ENCODE measurements at places on chromosomes 7 and 10.
A peak's percentile ranks its signal among the peaks of the same experiment; 100 is the strongest.

GRCh38 chr10:1715821-1716220 is 21.5 kb downstream of the ADARB2 start:
- no peak for DNase-seq

GRCh38 chr7:16345979-16346958 is 75.1 kb downstream of the CRPPA start:
- no peak for DNase-seq

DNA sequence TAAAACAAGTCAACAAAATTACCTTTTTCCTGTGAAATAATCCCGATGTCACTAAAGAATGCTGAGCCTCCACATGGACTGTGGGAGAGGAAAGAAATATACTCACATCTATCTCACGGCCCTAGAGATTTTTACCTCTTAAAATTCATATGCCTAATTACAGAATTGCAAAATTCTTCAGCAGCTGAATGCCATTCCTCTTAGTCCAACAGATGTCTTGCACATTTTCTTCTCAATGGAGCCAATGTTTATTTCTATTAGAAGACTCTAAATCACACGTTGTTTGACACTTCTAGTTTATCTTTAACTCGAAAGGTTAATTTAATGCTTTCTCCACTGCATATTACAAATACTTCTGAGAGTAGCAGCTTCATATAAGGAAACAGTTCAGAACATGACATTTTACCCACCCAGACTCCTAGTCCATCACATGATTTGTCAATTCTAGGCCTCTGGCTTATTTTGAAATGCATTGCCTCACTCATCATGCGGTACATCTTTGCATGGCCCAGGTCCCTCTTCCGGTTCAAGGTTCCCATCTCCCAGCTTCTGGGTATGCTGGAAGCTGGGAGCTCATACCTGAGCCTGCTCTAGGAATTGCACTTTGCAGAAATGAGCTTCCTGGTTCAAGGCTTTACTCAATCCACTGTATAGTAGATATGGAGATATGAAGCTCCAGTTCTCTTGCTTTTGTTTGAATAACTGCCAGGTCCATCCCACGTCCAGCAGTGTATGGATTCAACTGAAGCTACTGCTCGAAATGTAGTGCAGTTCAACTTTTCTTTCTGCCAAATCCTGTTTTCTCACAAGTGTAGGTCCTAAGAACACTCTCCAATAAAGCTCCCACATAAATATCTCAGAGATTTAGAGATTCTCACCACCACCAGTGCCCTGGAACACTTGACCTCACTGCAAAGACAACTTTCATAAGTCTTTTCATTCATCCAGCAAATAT is 306.2 kb downstream of the GPR37 start:
- DNase-seq = no peak

DNA sequence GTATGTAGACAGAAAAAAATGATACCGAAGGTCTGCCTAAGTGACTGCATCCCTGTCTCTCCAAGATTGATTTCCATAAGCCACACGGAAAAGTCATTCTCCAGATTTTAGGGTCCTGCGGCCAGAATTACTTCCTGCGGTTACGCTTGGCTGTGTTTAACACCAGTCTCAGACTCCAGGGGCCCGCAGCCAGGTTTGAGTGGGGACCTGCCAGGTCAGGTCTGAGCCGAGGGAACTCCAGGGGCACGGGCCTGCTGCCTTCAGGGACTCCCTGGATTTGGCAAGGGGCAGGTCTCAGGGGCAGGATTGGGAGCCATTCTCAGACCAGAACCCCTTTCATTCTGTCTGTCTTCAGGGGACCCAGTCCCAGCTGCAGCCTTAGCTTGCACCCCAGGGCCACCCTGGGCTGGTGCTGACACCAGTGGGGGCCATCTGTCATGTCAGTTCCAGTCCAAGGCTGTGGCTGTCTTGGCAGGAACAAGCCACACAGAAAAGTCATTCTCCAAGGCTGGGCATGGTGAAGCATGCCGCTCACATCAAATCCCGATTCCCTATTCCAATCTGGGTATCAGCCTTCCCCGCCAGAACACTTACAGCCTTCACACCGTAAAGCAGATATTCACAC is 39.0 kb downstream of the TMEM120A start:
- DNase-seq = no peak

GRCh38 chr7:101858437-101859385 is 41.3 kb downstream of the CUX1 start:
- DNase-seq = no peak

GRCh38 chr7:137635874-137636273 is 210.9 kb downstream of the DGKI start:
- DNase-seq = no peak

- DNase-seq = no peak
These were observed 149.5 kb downstream of the SLC16A9 start for GRCh38 chr10:59560161-59560560.

DNA sequence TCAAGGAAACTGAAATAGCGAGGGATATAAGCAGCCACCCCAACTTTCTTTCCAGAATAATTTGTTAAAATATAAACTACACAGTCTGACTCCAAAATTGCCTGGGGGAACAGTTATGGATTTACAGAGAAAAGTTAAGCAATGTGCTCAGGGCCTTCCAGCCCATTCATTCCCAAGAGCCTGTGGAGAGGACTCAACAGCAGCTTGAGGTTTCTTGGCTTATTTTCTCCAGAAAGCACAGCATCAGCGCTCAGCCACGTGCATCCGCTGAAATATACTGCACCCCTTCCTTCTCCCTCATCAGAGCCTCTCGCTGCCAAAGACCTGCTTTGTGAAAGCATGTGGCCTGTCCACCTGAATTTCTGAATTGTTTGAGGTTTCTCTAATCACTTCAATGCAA is 375.2 kb upstream of the VWC2 start:
- no peak for DNase-seq

- DNase-seq = no peak
These were observed 102.1 kb downstream of the GAD2 start for GRCh38 chr10:26318672-26319071.

GRCh38 chr7:136998495-136998894 is 130.0 kb downstream of the CHRM2 start:
- DNase-seq = no peak

DNA sequence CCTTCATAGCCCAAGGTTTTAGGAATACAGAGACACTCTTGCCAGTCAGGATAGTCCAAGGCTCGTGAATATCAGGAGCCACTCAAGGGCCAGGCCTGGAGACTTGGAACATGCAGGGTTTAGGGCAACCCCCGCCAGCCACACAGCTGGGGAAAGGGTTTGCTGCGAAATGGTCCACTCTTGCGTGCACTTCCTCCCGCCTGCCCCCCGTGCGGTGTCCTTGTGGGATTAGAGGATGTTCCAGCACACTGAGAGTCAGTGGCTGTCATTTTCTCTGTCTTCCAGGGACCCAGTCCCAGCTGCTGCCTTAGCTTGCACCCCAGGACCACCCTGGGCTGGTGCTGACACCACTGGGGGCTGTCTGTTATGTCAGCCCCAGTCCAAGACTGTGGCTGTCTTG is 38.5 kb downstream of the POR start:
- DNase-seq = no peak

- no peak for DNase-seq
These were observed 6.5 kb upstream of the NANOS1 start for GRCh38 chr10:119022846-119023552.

GRCh38 chr7:44985900-44986217 is 7.0 kb upstream of the MYO1G start:
- no peak for DNase-seq

- no peak for DNase-seq
These were observed 1.8 kb downstream of the PFKP start for GRCh38 chr10:3068968-3069737.

DNA sequence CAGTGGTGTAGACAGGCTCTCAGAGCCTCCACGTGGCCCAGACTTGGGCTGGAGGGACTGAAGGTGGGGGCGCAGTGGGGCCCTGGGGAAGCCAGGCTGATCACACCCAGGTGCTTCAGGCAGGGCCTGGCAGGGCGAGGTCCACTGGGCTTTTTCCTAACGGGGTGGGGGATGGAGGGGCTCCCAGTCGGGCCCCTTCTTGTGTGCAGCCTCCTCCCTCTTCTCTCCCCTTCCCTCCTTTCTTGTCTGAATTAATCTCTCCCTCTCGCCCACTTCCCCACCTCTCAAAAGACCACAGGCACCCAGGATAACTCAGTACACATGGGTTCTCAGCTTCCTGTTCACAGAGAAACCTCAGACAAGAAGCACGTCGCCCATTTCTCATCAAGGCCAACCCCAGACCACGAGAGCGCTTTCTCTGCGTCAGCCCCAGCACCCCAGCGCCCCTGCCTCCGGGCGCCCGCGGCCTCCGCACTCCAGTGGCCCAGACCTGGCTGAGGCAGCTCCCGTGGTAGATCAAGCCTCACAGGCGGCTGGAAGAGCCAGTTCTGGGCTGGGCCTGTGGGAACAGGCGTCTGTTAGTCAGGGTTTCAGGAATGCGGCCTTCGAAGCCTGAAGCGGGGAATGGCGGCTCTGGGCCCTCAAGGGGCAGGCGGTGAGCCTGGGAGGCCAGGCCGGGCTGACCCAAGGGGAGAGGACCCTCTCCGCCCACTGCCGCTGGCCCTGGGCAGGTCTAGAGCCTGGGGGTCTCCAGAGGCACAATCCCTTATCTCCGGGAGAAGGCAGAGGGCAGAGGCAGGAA is 50.6 kb downstream of the PWWP2B start:
- DNase-seq = peak; percentile 77

- DNase-seq = no peak
These were observed 165.2 kb upstream of the TMEM72 start for GRCh38 chr10:44745920-44746319.

- DNase-seq = no peak
These were observed 223.3 kb downstream of the LRMDA start for GRCh38 chr10:75654772-75655171.

DNA sequence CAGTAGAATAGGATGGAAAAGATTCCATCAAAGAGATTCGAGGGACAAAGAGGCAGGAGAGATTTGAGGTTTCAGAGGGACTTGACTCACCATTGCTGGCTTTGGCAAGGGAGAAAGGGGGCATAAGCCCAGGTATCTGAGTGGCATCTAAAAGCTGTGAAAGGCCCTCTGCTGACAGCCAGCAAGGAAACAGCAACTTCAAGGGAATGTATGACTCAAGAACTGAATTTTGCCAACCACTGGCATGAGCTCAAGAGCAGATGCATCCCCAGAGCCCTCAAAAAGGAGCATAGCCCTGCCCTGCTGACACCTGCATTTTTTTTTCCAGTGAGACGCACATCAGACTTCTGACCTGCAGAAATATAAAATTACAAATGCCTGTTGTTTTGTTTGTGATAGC is 19.6 kb upstream of the ADAM12 start:
- no peak for DNase-seq

- no peak for DNase-seq
These were observed 126.4 kb upstream of the SDK1 start for GRCh38 chr7:3174515-3175284.

DNA sequence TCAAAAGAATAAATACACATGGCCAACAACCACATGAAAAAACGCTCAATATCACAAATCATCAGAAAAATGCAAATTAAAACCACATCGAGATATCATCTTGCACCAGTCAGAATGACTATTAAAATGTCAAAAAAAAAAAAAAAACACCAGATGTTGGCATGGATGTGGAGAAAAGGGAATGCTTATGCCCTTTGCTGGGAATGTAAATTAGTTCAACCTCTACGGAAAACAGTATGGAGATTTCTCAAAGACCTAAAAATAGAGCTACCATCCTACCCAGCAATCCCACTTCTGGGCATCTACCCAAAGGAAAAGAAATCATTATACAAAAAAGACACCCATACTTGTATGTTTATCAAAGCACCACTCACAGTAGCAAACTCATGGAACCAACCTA is 45.0 kb upstream of the DIP2C start:
- DNase-seq = no peak

DNA sequence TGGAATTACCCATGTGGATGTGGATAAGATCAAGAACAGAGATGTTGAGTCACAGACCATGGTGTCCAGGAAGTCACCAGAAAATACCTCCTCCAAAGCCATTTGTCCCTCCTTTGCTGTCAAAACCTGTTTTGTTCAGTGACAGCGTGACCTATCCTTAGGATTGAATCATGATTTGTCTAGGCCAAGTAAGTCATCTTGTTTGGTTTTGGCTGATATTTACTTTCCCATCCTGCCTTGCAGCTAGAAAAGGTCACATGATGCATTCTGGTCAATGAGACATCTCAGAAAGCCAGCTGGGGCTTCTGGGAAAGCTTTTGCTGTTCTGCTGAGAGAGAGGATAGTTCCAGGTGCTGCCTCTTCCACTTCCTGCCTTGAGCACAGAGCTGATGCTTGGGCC is 225.3 kb upstream of the ZMIZ1 start:
- DNase-seq = no peak

DNA sequence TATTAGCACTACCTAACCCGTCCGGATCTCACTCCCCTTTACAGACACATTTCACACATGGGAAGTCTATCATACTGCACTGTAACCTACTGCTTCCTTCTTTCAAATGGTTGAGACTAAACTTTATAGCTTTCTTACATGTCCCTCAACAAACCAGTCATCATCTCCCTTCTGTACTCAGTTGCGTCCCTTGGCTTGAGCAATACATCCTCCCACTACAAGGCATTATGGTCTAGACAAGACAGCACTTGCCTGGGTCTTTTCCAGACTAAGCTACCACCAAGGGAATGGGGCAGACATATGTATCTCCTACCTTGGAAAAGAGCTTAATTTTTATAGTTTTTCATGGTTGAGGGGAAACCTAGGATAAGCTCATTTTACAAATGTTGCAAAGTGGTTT is 575.2 kb downstream of the KCNMA1 start:
- DNase-seq = no peak

- DNase-seq = no peak
These were observed 66.6 kb downstream of the VWC2 start for GRCh38 chr7:49839863-49840645.

DNA sequence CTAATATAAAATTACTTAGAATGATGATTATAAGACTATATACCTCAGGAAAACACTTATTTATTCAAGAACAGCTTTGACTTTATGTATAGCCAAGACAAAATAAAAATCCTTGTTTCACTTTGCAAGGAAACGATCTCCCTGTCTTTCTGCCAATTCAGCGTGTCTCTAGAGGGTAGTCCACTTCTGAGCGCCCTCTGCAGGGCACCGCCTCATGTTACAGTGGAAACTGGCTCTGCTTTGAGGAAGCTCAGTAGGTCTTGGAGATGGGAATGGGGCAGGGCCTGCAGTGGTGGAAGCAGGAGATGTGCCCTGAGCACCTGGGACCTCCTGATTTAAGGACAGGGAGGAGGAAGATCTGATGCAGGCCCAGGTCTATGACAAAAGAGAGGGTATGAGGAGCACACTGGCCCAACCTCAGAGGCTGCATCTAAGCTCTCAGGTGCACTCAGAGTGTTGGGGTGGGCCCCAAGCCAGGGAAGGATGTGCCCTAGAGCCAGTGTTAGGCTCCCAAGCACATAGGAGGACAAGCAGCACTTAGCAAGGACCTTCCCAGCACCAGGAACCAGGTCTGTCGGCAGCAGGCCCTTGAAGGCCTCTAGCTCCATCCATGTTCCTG is 481.0 kb downstream of the TNS3 start:
- no peak for DNase-seq
